Endothelial cell of umbilical vein (primary cell): ENCODE measurements at places on chromosomes 2 and 18. TPM values are rescaled to one million over a fixed set of nuclear protein-coding genes. Genes with fewer than 3 reads are reported as not detected.

GRCh38 chr2:74548900-74549826 lies 4.6 kb downstream of the LOXL3 start:
- peak; percentile 32 for DNase-seq

PRKAG3 gene
- total RNA-seq = not detected in 2 replicates

COL6A3 gene
- total RNA-seq = not detected in 2 replicates

DNA sequence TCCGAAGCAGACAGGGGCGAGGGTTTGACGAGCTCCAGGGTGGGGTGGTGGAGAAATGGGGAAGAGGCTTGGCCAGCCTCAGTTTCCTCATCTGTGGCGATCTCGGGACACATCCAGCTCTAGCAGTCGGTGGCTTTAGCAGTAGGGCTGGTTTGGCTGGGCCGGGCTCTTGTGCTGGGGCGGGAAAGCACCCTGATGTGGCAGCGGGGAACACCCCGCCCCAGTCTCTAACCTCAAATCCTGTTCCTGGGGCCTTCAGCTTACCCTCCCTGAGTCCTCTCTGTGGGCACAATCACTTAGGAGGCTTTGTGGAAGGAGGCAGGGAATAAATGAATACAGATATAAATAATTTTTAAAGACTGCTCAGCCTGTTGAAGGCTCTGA lies 26.5 kb upstream of the MCFD2 start:
- peak; percentile 15 for DNase-seq

DNA sequence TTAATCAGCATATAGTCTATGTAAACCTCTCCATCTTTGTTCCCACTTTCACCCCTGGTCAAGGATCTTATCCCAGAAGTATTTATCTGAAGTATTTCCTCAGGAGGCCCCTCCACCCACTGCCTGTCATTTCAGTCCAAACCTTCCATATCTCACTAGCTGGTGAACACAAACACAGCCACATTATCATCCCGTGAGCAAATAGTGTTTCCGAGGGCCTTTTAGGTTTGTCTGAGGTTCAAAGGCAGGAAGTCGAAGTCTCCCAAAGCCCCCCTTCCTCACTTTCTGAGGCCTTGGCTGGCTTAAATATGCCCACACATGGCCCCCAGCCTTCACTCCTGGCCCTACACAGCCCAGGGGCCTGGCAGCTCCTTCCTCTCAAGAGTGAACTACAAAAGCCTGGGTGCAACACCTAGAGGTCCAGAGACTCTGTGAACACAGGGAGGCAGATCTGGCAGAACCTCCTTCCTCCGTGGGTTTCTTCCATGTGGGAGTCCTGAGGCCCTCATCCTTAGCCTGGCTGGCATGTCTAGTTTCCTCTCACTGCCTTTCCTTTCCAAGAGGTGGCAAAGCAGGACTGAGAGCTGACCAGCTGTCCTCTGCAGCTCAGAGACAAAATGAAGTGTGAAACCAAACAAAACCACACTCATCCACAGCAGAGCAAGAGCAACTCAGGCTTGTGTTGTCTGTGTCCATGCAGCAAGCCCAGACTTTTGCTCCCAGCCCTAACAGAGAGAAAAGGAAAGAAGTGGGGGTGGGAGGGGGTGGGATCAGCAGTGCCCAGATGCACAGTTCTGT lies 264.2 kb downstream of the SS18 start:
- no peak for DNase-seq

AP1S3 gene
- 3.2 and 3.8 TPM in 2 replicates for total RNA-seq

- no peak for DNase-seq
These were observed 61.3 kb upstream of the CREB1 start for GRCh38 chr2:207468488-207468887.

GRCh38 chr18:45774065-45774521 lies 50.1 kb downstream of the SLC14A1 start:
- DNase-seq = no peak

- no peak for DNase-seq
These were observed 371.8 kb upstream of the FANCL start for GRCh38 chr2:58612973-58613372.

GRCh38 chr2:85890522-85891176 lies 1.9 kb upstream of the ST3GAL5 start:
- DNase-seq = no peak

SLC8A1 gene
- 1.8 and 2.1 TPM in 2 replicates for total RNA-seq

RIT2 gene
- not detected in 2 replicates for total RNA-seq

DNA sequence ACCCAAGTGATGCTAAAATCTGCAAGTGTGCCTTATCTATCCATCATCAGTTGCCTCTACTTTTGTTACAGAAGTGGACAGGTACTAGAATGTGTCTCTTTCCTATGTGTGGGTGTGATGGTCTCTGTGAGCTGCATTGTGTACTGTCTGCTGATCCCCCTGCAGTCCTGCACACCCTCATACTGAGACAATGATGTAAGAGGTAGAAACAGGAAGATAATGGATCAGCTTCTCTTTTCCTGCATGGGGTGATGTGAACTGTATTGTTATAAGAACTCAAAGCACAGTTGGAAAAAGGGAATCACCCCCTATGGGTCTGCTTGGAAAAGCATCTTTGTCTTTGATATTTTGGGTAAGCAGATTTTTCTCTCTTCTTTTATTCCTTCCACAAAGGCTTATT lies 537.6 kb upstream of the CDH2 start:
- no peak for DNase-seq

GRCh38 chr2:232363784-232364615 lies 14.6 kb upstream of the ALPP start:
- no peak for DNase-seq

NR4A2 gene
- total RNA-seq = 1.0 and 1.8 TPM in 2 replicates

NYAP2 gene
- total RNA-seq = not detected in 2 replicates

DNA sequence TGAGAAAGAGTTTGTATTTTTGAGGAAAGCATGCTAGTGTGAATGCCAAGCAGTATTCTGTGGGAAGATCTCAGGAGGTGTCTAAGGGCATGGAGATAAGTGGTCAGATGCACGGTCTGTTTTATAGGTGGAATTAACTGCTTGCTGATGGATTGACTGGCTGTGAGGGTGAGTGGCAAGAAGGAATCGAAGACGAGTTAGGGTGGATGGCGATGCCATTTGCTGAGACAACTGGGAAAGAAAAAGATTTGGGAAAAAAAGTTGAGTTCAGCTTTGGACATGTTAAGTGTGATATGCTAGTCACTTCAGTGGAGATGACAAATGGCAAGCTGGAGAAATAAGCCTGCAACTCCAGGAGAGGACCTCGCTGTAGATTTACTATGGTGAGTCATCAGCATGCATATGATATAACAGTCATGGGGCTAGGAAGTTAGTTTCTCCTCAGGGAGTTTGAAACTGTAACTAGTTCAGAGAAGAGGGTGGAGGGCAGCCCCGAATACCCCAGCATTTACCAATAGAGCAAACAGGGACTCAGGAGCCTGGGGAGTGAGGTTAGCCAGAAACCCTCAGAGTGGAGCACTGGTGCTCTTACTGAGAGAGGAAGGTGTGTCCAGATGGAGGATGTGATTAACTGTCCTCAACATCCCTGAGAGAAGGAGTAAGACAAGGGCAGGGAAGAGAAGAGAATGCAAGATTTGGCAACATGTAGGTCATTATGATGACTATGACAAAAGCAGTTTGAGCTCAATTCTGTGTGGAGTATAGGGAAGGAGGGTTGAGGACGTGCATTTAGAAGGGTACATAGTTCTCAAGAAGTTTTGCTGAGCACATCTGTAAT lies 2.0 kb upstream of the HK2 start:
- DNase-seq = no peak

MEP1B gene
- not detected in 2 replicates for total RNA-seq

CDH2 gene
- total RNA-seq = 59.5 and 84.2 TPM in 2 replicates

GRCh38 chr2:191797942-191798876 lies 48.7 kb downstream of the CAVIN2 start:
- DNase-seq = no peak

DQX1 gene
- 0.44 and 0.69 TPM in 2 replicates for total RNA-seq

MYO3B gene
- total RNA-seq = not detected in 2 replicates

GRCh38 chr2:151614159-151614558 lies 120.1 kb downstream of the NEB start:
- DNase-seq = no peak

DNA sequence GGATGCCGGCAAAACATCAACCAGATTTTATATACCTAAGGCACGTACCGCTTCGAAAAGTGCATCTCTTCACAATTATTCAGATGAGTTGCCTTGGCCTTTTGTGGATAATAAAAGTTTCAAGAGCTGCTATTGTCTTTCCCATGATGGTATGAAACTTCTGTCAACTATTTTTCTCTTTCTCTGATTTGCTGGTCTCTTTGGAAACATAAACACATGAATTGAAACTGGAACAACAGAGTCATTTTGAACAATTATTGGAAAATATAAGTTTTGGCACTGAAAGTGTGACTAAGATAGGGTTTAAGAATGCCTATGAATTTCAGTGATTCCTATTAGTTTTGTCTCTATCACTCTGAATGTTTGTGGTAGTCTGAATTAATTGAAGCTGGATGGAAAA lies 109.9 kb downstream of the DPP4 start:
- no peak for DNase-seq

ZAP70 gene
- total RNA-seq = not detected in 2 replicates

- DNase-seq = no peak
These were observed 292.5 kb downstream of the ALK start for GRCh38 chr2:29628862-29629261.

GRCh38 chr2:84496386-84496785 lies 19.9 kb upstream of the DNAH6 start:
- DNase-seq = no peak

- DNase-seq = no peak
These were observed 36.3 kb downstream of the EVA1A start for GRCh38 chr2:75524276-75524911.

UGT1A6 gene
- total RNA-seq = not detected in 2 replicates

DNA sequence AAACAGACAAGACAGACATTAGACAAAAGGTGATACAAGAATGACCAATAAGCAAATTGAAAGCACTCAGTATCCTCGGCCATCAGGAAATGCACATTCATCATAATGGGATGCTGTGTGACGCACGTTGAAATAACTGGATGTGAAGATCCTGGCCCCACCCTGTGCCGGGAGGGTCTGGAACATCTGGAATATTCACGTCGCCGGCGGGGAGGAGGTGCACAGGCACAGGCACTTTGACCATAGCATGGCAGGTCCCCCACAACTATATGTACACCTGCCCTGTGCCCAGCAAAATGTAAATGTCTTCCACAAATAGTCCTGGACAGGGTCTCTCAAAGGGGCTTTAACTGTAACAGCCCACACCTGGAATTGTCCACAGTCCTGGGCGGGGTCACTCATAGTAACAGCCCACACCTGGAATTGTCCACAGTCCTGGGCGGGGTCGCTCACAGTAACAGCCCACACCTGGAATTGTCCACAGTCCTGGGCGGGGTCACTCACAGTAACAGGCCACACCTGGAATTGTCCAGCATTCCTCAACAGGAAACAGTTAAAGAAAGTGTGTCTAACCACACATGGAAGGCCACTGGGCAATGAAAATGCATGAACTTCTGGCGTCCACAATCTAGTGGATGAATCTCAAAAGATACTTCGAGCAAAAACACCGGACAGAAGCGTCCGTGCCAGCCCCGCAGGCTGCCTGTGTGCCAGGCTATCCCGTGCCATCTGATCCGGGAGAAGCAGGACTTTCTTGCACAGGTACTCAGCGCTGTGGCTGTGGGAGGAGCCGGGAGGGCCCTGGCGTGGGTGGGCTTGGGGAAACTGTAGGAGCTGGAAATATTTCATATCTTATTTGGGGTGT lies 113.4 kb downstream of the RTP5 start:
- DNase-seq = no peak

DNA sequence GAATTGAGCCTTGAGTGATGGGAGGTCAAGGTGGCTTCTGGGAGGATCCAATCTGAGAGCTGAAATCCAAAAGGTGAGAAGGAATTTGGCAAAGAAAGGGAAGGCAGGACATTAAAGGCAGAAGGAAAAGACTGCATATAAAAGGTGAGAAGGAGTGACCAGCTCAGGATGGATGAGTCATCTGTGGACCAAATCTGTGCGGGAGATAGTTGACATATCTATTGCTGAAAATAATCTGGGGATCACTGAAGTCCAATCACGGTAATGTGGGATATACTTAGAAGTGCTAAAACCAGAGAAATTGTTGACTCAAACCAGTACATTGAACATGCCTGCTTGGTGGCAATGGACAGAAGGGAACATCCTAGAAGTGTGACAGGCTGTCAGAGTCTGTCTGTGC lies 8.0 kb upstream of the PTPN4 start:
- DNase-seq = no peak

- DNase-seq = peak; percentile 58
These were observed 85.7 kb downstream of the COPS8 start for GRCh38 chr2:237171396-237171795.

- no peak for DNase-seq
These were observed 880.2 kb downstream of the TSN start for GRCh38 chr2:122635686-122636085.

SIX3 gene
- not detected in 2 replicates for total RNA-seq

GRCh38 chr2:239715202-239715601 lies 309.9 kb downstream of the NDUFA10 start:
- no peak for DNase-seq

TLX2 gene
- not detected in 2 replicates for total RNA-seq

GRCh38 chr2:119553687-119554344 lies 9.6 kb downstream of the CFAP221 start:
- DNase-seq = no peak

C1QL2 gene
- total RNA-seq = not detected in 2 replicates

DNA sequence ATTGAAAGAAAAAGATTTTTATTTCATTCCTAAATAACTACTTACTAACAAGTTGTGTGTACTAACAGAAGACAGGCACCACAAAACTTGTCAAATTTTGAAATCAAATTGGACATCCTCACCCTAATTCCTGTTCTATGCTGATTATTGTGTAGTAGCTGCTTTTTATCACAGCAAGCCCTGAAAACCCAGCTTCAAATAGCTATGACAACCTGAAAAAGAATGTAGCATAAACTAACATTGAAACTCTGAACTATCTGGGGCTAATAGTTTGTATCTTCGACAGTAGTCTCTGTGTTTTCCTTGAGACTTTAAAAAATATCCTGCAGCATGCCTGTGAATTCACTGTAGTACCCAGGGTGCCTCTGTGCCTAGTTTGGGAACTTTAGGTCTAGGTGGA lies 122.6 kb downstream of the WDPCP start:
- DNase-seq = no peak

DNA sequence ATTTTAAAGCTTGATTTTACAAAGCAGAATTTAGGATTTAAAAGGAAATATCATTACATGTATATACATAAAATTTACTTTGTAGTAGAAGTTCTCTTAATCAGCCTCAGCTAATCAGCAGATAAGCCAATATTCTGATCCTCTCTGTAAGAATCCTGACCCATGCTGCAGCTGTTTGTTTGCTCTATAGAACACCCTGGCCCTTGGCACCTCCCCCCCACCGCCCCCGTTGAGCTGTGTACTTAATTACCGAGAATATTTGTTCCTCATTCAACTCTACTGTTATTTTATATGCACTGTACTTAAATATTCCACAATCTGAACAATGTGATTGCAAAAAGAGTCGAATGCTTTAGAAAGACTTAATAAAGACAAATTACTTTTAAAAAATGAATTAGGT lies 98.0 kb downstream of the EVA1A start:
- no peak for DNase-seq

EGR4 gene
- total RNA-seq = not detected in 2 replicates

- DNase-seq = no peak
These were observed 521.6 kb downstream of the RNF144A start for GRCh38 chr2:7438855-7439254.
